ENCODE measurements at places on chromosomes 2 and 18. TPM values are rescaled to one million over a fixed set of nuclear protein-coding genes. Genes with fewer than 3 reads are reported as not detected.

The SPDYA gene
- 0.14 TPM for total RNA-seq

The IL1B gene
- total RNA-seq: 0.33 TPM

The CHRNA1 gene
- total RNA-seq: not detected

The TWIST2 gene
- total RNA-seq: 8.6 TPM

The IL36B gene
- 0.37 TPM for total RNA-seq

The GNLY gene
- not detected for total RNA-seq

Data from A549 treated with ZK216348 at 1 μM for 4 hours (cell line).